Fibroblast of mammary gland (primary cell): ENCODE measurements at places on chromosomes 2 and 18.

GRCh38 chr2:1750933-1751766 lies 6.8 kb upstream of the PXDN start:
- peak; percentile 80 for DNase-seq

GRCh38 chr2:218831378-218831990 lies at the start of gene PRKAG3:
PRKAG3 (minus strand) TSS chr2:218831803.
- peak; percentile 39 for DNase-seq

DNA sequence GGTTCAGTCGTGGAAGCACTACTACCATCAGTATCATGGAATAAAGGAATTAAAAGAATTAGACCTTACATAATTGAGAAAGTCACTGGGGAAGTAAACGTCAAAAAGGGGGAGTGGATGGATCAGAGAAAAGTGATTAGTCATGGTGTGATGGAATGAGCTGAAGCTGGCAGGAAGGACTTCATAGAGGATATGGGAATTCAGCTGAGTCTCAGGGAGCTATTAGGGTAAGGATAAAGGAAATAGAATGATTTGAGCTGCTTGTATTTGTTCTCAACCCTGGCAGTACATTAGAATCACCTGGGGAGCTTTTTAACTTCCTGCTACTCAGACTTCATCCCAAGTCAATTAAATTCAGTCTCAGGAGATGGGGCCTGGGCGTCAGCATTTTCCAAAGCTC lies 53.4 kb upstream of the SETBP1 start:
- DNase-seq, result peak; percentile 69

DNA sequence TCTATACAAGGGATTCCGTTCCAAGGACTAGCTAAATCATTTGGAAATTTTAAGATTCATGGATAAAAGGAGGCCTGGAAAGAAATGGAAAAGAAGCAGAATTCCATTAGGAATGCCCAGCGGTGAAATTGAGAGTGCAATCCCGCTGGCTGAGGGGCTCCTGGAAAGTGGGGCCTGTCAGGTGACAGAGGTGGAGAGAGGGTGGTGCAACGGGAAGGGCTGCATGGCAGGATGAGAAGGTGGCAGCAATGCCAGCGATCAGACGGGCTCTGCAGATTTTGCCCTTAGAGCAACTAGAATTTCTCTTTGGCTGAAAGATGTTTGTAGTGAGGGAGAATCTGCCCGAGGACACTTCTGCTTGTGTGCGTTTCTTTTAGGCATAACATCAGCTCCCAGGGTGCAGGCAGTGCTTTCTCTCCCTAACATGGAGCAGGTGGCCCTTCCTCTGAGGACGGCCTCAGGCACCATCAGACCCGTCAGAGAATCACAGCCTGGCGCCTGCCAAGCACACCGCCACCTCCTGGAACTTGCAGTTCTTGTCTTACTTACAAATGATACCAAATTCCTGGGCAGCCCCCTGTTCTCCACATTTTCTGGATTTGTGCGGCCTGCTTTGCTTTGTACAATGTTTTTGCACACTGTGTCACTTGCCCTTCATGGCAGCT lies 261.6 kb downstream of the NDUFA10 start:
- no peak for DNase-seq

DNA sequence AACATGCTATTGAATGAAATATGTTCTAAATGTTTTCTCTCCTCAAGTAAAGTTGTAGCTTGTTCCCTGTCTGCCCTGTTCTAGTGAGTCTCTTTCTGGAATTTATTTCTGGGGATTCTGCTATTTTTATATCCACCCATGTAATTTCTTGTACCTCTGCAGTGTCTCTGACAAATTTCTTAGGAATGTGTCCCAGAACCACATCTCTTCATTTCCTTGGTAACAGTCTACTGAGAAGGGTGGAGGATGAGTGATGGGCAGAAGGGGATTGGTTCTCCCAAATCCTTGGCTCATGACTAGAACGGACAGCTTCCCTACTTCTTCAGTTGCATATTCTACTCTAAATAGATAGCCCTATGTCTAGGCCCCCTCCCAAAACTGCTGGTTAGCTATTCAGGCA lies 490.6 kb upstream of the LINC00305 start:
- DNase-seq, result no peak

DNA sequence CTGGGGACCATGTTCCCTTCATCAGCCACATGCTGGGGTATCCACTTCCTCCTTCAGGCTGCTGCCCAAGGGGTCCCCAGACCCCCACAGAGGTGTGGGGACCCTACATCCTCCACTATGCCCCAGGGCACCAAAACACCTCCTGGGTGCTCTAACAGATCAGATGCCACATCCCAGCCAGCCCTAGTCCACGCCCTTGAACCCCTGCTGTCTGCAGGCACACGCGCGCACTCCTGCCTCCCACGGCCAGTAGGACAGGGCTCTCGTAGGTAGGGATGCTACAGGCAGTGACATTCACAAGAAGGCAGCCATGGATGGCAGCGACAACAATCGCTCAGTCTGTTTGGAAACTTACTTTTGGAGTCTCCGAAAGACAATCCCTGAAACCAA lies 3.0 kb upstream of the GPC1 start:
- DNase-seq, result no peak

DNA sequence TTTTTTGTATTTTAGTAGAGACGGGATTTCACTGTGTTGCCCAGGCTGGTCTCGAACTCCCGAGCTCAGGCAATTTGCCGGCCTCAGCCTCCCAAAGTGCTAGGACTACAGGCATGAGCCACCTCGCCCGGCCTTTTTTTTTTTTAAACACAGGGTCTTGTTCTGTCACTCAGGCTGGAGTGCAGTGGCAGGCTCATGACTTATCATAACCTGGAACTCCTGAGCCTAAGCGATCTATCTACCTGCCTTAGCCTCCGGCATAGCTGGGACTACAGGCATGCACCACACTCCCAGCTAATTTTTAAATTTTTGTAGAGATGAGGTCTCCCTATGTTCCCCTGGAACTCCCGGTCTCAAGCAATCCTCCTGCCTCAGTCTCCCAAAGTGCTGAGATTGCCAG lies 1.4 kb upstream of the ITGAV start:
- DNase-seq, result no peak

- DNase-seq, result no peak
Measured at GRCh38 chr2:20834331-20834730, 11.4 kb upstream of the LDAH start.

GRCh38 chr18:47986620-47987387 lies 56.3 kb upstream of the SMAD2 start:
- DNase-seq, result no peak

DNA sequence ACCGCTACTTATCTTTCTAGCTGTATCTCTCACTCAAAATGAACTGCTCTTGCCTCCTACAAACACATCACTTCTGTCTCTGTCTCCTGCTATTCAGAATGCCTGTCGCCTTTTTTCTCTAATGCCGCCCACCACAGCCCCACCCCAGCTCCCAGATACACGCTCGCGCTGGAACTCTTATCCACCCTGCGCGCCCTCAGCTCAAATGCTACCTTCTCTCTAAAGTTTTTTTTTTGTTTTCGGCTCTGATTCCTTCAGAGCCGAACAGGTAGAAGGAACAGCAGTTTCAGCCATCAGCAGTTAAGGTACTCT lies 3.9 kb upstream of the SOS1 start:
- no peak for DNase-seq

DNA sequence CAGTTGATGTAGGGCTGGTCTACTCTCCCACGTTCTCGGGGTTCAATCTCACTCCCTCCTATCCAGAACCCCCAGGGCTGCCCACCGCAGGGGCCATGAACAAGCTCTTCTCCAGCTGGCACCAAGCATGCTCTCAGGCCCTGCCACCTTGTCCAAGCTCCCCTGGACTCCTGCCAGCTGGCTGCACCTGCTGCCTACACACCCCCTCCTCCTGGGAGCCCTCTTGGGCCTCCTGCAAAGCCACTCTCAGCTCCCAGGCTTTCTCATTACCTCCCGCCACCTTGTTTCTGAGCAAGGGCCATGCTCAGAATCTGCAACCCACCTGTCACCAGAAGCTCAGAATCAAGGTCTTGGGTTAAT lies 56.0 kb downstream of the HDAC4 start:
- no peak for DNase-seq

DNA sequence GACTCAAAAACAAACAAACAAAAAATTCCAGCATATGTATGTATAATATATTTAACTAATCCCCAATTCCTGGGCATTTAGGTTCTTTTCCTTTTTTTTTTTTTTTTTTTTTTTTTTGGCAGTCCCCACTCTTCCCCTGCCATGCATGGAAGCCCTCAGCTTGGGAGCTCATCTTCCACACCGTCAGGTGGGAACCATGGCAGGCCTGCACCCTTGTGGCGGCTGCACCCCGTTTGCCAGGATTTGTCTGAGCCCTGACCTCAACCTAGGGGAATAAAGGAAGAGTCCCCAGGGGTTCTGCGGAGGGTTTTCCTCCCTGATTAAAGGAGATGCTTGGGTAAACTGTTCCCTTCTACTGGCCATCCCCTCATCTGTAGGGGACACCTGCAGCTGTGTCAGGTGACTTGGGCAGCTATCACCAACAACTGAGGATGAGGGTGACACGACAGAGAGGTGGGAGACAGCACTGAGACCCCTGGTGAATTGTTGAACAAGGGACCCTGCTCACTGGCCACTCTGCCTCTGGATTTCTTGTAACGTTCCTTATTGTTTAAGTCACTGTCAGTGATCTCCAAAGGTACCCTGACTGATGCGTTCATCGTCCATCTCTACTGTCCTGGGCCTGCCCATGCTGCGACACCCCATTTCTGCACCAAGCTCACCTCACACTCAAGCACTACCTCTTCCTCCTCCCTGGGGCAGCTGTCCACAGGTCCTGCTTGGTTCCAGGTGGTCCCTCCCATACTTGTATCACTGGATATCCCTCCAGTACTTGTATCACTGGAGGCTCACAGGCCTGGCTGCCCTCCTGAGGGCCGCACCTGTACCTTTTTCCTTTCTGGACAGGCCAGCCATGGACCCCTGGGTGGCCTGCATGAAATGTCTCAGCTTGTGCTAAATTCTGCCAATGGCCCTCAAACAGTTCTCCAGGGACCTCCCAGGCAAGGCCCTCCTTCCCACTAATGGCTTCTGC lies 14.5 kb downstream of the TMEM185B start:
- DNase-seq, result no peak

GRCh38 chr18:22544626-22545025 lies 126.9 kb upstream of the CTAGE1 start:
- DNase-seq, result peak; percentile 89

DNA sequence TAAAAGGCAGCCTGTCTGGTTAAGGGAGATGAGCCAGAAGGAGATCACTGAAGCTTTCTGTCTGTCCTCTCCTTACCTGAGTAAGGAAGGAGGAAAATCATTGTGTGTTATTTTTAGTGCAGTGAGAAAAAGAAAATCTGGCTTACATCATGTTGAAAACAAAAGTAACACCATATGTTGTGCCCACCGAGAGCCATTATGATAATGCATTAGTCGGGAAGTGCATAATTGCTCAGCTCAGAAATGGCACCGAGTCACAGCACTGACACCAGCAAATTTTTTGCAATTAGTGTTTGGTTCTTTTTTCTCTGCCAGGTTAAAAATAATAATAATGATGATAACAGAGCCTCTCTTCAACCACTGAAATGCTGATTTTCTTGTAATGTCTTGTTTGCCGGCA lies 46.6 kb downstream of the HNMT start:
- no peak for DNase-seq

- DNase-seq, result peak; percentile 80
Measured at GRCh38 chr2:108570416-108570815, 36.1 kb downstream of the LIMS1 start.

DNA sequence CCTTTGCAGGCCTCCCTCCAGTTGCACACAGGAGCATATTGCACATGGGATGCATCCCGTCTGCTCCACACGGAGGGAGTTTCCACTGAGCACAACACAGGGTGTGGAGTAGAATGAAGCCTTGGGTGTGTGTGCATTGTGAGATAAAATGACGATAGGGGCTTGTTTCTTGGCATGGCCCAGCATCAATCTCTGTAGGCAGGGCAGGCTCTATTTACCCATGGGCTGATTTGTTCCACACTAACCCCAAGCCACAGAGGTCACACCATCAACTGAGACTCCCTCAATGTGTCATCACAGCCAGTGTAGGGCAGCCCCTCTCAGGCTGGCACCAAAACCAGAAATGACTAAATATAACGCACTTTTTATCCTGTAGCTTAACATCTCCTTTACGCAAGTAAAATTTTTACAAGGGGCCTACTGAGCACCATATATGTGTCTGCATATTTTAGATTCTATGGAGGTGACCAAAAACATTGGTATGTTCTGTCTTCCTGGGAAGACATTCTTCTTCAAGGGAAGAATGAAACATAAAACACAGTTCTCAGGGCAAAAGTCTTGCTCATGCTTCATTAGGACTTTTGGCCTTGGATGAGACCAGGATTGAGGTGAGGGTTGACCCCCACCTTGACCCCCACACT lies 2.7 kb upstream of the GKN1 start:
- peak; percentile 86 for DNase-seq

- peak; percentile 13 for DNase-seq
Measured at GRCh38 chr18:2538844-2539243, 32.5 kb downstream of the METTL4 start.

DNA sequence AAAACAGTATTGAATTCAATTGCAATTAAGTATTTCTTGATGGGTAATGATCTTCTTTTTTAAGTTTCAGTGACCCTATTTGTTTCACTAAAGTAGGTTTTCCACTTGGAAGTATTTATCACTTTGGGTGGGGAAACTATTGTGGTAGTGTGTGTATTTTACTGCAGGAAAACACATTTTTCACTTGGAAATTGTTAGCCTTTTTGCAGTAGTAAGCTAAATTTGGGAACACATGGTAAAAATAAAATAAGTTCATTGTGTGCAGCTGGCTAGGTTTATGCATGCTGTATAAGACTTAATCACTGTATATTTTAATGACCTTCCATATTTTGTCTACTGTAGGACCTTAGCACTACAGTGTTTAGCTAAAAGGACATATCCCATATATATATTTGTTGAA lies 28.5 kb upstream of the RTTN start:
- DNase-seq, result no peak

DNA sequence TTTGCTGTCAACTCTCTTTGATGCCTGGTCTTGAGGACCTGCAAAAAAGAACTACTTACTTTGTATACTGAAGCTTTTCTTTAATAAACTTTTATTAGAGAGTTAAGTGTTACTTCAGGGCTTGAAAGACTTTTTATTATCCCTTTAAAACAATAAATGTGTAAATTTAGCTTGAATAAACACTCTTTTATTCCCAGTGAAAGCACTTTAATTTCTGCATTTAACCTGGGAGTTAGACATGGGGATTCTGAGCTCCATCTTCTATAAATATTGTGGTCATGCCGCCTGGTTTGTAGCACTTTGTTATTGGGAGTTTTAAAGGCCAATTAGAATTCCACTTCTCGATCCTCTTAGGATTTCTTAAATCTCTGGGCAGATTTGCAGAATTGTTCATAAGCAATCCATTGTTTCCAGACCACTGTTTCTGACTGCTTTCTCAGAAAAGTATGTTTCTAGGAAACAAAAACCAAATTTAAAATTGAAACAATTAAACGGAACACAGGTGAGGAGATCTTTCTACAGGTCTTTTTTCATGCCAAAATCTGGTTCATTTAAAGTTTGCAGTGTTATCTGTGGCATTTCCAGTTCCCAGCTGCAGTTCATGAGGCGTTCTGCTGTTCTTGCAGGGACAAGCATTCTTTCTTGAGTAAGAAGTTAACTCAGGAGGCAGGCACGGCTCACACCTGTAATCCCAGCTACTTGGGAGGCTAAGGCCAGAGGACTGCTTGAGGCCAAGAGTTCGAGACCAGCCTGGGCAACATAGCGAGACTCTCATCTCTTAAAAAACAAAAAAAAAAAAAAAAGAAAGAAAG lies 18.1 kb upstream of the E2F6 start:
- no peak for DNase-seq
